ENCODE measurements at places on chromosomes 16 and 17.

DNA sequence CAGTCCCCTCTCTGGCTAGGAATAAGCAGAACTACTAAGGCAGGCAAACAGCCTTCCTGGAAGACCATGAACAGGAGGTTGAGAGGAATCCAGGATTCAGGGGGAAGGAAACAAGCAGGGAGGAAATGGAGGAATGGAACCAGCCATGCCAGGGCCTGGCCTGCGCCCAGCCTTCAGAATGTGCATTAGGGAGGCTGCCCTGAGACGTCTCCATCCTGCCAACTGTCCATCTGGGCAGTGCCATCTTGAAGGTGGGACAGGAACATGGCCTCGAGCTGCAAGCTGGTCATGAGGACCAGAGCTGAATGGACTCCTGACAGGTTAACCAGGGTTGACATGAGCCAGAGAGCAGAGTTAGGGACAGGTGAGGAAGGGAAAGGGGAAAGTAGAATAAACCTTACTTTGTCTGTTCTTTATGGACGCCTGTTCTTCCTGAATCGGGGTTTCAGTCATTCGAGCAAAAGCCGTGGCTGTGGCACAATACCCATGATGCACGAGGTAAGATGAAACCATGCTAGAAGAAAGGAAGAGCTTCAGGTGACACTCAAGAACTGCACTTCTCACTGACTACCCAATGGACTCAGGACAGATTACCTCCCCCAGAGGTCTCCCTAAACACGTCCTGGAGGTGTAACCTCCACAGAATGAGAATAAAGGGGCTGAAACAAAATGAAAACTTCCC, 12.1 kb upstream of the GFOD2 start:
- no peak for DNase-seq

GRCh38 chr17:58513965-58514769, at the start of gene MTMR4:
Gene MTMR4 (minus strand): TSS chr17:58514638. CDS start chr17:58514407, 231 bp downstream.
- DNase-seq: peak; percentile 55

GRCh38 chr16:70561623-70562022, 38.0 kb downstream of the SF3B3 start:
- no peak for DNase-seq

GRCh38 chr16:72092832-72093447, 480 bp downstream of the TXNL4B start:
- no peak for DNase-seq

- DNase-seq: no peak
These were observed 175.2 kb upstream of the CHMP6 start for GRCh38 chr17:80816241-80817103.

DNA sequence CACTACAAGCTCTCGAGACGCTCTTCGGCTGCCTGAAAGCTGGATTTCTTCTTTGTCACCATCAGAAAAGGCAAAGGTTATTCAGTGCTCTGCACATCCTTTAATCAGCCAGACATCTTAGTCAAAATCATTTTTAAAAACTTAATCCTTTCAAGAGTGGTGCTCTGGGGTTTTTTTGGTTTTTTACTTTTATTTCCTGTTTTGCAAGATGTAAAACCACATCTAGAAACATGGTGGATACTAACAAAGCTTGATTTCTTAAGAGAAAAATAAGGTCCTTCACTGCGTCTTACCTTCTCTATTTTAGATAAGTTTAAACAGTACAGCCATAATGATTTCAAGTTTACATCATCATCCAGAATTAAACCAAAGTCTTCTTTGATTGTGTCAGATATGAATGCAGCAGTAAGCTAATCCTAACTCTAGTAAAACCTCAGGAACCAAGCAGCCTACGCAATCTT, 6.3 kb downstream of the ANKRD11 start:
- DNase-seq: peak; percentile 77

DNA sequence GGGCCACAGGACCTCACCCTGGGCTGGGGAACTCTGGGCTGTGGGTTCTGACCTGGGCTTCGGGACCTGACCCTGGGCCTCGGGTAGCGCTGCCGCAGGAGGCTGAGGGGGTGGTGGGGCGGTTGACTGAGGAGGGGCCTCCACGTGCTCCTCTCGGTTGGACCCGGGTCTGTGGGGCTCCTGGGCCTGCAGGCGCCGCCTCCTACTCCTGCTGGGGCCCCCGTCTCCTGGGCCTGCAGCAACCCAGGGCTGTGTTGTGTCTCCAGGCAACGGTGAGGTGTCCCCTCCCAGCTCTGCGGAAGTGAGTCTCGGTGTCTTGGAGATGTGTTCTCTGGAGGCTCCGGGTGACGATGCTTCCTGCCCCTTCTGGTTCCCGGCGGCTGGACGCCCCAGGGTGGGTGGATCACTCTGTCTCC, 41.5 kb upstream of the GNG13 start:
- no peak for DNase-seq

DNA sequence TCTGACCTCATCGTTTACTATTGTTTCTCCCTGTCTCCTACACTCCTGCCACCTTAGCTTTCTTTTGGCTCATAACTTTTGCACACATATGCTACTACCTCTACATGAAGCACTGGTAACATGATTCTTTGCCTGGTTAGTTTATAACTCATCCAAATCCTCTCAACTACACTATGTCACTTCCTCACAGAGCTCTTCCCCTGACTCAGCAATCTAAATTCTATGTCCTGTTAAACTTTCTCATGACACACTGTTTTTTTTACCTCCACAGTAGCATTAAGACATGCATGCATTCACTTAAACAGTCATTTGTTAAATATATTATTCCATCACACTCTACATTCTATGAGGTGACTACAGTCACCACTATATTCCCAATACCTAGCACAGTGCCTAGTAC, 19.7 kb downstream of the APPBP2 start:
- peak; percentile 33 for DNase-seq

DNA sequence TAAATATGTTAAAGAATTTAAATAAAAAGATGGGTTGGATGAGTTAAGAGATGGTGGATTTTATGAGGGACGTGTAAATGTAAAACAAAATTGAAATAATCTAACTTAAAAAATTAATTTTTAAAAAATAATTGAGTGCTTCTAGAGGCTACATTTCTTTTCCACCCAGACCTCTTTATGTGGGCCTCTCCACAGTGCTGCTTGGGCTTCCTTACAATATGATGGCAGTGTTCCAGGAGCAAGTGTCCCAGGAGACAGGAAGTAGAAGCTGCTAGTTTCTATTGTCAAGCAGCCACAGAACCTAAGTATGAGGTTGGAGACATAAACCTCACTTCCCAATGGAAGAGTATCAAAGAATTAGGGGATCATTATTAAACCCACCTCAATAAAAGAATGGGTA, 205.7 kb upstream of the CPHXL start:
- no peak for DNase-seq

DNA sequence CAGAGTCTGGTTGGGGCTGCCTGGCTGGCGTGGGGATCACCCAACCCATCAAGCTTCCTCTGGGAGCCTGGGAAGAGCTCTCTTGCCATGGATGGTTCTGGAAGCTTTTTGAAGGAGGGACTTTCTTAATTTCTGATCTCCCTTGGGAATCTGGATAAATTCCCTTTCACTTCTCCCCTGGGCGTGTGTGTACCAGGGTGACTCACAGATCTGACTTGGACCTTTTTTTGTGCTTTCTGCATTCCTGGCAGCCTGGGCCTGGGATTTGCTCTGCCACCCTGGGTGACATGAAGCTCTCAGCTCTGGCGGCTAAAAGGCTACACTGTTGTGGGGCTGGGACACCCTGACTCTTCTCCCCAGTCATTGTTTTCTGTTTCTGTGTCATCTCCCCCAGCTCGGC, 70.1 kb downstream of the ABCC1 start:
- DNase-seq: no peak

DNA sequence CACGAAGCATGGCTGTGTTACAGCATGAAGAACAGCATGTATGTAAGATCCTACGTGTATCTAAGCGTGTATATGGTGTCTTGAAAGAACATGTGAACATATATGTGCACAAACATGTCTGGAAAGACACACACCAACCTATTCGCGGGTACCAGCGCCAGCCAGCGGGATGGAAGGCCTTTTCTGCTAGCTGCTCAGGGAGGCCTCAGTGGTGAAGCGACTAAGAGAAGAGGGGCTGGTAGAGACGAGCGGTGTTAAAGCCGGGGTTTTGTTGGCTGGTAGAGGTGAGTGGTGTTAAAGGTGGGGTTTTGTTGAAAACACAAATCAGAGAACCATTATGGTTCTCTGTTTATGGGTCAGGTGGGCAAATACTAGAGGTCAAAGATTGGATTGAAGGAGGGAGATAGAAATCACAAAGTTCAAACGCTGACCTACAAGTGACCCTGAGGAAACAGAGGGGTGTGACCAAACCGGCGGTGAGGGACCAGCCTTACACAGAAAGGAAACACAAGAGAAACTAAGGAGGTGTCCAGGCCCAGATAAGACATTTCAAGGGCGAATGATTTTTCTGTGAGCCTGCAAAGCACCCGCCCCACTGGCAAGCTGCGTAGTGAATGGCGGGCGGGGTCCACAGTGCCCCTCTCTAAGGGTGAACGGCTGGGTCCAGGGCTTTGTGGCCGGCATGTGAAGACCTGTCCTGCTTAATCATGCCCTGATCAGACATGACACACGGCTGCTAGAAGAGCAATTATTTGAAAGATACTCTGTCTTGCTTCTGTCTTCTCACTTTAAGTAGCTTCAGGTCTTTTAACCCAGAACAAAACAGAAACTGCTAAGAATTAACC, 8.1 kb downstream of the ZCCHC14 start:
- no peak for DNase-seq

DNA sequence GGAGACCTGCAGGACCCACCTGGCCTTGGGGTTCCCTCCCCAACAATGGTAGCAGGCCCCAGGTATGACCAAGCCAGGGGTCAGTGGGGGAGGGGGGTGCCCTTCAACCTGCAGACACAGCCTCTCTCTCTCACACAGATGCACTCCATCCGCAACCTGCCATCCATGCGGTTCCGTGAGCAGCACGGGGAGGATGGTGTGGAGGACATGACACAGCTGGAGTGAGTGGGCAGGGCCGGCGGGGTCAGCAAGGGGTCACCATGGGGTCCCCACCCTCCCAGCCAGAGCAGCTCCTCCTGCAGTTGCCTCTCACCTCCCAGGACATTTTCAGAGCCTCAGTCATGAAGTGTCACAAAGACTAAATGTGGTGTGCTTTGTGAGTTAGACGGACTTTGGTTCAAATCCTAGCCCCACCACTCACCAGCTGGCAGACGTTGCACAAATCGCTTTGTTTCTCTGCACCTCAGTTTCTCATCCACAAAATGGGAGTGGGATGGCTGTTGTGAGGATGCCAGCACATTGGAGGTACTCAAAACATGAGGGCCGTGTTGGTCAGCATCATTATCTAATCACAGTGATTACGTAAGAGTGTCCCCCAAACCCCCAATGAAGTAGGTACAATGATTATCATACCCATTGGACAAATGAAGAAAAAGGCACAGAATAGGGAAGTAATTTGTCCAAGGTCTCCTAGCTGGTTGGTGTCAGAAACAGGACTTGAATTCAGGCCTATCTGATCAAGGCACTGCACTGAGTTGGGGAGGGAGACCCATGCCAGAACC, 16.0 kb downstream of the MYO15A start:
- no peak for DNase-seq

GRCh38 chr17:7858522-7858810, 663 bp downstream of the CYB5D1 start:
- DNase-seq: peak; percentile 42

DNA sequence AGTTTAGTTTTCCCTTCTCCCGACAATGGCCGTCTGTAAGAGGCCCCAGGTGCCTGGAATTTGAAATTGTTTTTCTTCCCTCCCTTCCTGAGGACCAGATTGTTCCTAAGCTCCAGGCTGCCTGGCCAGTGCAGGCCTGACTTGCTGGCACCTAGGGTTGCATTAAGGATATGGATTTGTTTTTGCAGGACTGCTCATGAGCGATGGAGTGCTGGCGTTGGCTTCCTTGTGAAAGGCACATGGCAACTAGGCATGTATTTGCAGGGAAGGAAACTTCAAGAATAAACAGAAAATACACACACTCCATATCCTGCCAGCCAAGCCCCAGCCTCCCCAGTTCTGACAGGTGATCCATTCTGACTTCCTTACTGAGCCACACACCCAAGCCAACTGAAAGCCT, 25.5 kb upstream of the SOX9 start:
- no peak for DNase-seq

GRCh38 chr16:73166947-73167550, 119.1 kb upstream of the ZFHX3 start:
- DNase-seq: no peak

DNA sequence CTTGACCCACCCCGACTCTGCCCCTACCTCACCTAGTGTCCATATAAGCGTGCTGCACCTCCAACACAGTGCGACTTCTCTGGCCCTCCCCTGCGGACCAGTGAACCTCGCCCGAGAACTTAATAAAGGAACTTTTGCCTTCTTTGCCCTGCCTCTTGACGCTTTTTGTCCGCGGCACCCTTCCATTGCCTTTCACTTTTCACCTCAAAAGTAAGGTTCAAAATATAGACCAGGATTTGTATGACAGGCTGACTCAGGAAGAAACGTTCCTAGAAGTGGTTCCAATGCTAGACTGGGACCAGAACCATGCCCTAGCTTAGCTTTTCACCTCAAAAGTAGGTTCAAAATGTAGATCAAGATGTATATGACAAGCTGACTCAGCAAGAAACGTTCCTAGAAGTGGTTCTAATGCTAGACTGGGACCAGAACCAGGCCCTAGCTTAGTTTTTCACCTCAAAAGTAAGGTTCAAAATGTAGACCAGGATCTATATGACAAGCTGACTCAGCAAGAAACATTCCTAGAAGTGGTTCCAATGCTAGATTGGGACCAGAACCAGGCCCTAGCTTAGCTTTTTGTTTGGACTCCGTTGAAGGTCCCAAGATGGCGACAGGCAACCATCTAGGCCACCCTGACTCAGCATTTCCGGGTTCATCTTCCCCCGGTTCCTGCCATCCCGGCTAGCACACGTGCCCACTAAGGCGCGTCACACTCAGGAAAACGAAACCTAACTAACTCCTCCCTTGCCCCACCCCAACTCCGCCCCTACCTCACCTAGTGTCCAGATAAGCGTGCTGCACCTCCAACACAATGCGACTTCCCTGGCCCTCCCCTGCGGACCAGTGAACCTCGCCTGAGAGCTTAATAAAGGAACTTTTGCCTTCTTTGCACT, 51.0 kb upstream of the TMEM97 start:
- no peak for DNase-seq

GRCh38 chr17:69734656-69735055, 320.2 kb downstream of the MAP2K6 start:
- no peak for DNase-seq

GRCh38 chr17:73387746-73388577, 76.2 kb upstream of the CDC42EP4 start:
- DNase-seq: no peak

- DNase-seq: no peak
These were observed 11.5 kb upstream of the IL34 start for GRCh38 chr16:70634861-70635260.

- DNase-seq: peak; percentile 62
These were observed 6.1 kb downstream of the DRG2 start for GRCh38 chr17:18093616-18094408.

DNA sequence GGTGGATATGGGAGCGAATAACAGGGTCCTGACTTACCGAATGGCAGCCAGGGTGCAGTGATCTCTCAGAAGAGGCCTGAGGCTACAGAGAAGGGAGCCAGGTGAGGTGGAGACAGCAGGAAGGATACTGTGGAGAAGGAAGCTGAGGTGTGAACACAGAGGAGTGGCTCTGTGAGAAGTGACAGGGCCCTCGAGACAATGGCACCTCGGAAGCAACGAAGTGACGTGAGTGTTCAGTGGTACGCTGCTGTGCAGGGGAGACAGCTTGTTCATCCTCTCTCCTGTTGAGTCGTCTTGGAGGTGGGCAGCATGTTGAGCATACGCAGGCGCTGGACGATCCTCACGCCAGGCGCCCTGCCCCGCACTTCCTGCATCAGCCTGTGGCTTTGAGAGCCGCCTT, 390.3 kb downstream of the CPPED1 start:
- DNase-seq: no peak
